ENCODE measurements at places on chromosomes 13 and 19.

GRCh38 chr13:45120967-45121831 is 889 bp downstream of the GTF2F2 start:
- no peak for DNase-seq

DNA sequence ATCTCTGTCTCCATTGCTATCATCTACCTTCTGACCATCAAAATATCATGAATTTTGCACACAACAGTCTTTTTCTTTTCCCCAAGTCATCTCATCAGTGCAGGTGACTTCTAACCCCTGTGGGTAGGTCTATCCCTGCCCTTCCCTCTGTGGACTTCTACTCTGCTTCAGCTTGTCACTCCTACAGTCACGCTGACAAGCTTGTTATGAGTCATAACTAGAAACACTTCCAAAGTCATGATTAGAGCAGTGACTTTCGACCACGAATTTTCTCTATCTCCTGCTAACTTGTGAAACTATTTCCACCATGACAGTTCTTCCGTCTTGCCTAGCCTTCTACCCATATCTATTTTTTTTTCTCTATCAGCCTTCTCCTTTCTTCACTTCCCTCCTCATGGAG is 343.7 kb upstream of the ARGLU1 start:
- no peak for DNase-seq

GRCh38 chr19:16945762-16946465 is 57.1 kb downstream of the F2RL3 start:
- DNase-seq = no peak

DNA sequence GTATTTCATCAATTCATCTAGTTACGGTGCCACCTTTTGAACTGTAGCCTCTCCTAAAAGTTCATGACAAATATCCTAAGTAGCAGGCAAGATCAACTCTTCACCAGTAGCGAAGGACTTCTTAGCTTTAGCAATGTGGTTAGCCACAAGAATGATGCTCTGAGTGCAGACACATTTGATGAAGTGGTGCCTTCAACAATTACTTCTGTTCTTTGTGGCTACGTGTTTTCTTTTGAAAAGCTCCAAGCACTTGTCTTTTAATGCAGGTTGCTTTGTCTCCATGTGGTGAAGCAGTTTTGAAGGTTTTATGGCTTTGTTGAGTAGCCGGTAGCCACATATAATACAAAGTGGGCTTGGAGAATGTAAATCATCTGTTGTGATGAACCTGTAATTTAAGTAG is 194.7 kb downstream of the B3GLCT start:
- DNase-seq = no peak

DNA sequence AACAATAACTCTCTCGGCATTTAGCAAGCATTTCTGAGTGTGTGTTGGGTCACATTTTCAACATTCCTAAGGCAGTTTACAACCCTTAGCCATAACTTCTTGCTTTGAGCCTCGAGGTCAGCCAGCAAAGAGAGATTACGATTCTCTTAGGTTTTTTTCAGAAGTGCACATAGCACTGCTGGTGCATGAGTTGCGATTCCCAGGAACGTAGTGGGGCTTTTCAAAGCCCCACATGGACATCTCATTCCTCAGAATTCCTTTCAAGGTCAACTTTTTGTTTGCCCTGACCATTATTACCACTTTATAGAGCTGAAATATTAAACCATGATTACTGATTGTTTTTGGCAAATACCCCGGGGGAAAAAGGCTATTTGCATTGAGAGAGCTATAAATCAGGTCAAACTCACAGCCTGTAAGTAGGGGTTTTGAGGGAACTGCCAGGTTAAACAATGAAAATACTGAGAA is 705.3 kb downstream of the GPC5 start:
- no peak for DNase-seq

DNA sequence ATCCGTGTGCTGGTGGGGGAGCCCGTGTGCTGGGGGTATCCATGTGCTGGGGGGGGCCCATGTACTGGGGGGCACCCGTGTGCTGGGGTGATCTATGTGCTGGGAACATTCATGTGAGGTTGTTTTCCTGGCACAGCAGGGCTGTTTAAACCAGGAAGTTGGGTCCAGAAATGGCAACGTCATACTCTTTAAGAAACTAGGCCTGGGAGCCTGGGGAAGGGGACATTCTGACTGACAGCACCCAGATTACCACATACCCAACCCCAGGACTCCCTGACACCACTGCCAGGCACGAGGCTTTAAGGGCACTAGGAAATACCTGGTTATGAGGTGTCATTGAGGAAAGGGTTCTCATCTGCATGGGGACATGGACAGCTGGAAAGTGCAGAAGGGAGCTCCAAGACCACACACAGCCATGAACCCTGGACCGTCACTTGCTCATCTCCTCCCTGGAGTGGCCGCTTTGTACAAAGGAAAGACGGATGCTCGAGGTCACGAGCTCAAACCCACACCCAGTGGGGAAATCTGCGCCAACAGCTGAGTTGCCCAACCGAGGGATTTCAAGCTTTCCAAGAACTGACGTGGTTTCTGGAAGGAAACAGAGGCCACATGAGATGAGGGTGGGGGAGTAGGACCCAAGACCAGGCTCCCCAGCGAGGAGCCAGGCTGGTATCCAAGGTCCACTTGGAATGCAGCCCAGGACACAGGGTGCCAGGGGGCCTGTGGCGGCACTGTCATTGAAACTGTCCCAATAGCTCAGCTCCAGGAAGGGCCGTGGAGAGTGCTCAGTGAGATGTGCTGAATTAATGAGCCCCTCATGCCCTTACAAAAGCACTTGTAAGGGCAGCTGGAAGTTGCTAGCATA is 40.9 kb downstream of the RAB20 start:
- no peak for DNase-seq

GRCh38 chr13:46100191-46100815 is 4.5 kb downstream of the CPB2 start:
- DNase-seq = no peak

GRCh38 chr13:28318496-28318895 is 176.4 kb downstream of the FLT1 start:
- no peak for DNase-seq

- DNase-seq = no peak
These were observed 31.1 kb upstream of the ATP12A start for GRCh38 chr13:24648983-24649687.

DNA sequence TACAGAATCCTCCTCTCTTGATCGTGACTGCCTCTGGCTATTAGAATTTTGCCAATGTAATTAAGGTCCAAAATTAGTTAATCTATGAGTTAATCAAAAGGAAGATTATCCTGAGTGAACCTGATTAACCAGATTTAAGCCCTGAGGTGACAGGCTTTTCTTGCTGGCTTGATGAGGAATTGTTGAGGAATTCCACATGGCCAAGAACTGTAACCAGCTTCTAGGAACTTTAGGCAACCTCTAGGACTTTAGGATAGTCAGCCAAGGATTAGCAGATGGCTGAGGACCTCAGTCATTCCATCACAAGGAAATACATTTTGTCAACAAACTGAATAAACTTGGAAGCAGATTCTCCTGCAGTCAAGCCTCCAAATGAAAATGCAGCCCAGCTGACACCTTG is 84.8 kb downstream of the STOML3 start:
- DNase-seq = no peak

- DNase-seq = no peak
These were observed 18.3 kb upstream of the ENOX1 start for GRCh38 chr13:43805071-43805468.

DNA sequence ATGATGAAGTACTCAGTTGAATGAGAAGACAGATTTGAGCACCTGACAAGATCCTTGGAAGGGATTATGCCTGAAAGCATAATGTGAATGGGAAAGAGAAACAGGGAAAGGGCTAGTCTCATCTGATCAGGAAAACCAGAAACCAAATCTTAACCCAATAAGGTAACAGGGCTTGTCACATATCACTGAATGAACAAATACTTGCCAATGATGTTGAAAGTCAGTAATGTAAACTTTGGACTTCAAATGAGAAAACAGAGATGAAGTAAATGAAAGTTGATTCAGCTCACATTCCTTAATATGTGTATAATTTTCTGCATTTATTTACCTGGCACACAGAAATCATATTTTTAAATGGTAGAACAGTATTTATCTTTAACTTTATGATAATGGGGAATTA is 480.0 kb downstream of the KCTD12 start:
- DNase-seq = no peak

- no peak for DNase-seq
These were observed 94.3 kb downstream of the INSR start for GRCh38 chr19:7199613-7200533.

DNA sequence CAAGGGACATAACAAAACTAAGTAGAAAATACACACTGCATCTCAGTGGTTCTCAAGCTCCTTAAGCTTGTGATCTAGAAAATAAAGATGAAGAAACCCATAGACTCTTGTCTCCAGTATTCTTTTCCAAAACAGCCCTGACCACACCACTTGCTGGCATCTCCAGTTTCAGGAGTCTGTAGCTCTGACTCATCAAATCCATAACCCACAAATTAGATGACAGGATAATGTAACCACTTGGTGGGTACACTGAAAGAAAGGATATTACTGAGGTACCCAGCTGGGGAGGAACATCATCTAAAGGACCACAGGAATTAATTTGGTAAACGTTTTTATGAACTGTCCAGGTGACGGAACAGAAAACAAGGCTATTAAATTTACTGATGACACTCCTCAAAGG is 214.7 kb downstream of the VWA8 start:
- no peak for DNase-seq

DNA sequence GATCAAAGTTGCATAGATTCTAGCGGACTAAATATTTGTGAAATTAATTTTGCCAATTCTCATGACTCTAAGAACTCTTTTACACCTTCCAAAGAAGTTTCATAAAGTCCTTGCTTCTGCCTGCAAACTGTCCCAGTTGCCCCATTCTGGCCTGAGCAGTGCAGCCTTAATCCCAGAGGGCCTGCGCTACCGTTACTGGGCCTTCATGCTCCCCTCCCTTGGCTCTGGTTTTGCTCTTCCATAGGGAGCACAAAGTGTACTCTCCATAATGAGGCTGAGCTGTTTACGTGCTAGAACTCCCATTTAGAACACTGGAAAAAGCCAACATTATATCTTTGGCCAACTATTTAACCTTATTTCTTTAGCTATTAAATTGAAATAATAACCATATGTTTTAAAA is 2.1 kb downstream of the MTIF3 start:
- DNase-seq = no peak

DNA sequence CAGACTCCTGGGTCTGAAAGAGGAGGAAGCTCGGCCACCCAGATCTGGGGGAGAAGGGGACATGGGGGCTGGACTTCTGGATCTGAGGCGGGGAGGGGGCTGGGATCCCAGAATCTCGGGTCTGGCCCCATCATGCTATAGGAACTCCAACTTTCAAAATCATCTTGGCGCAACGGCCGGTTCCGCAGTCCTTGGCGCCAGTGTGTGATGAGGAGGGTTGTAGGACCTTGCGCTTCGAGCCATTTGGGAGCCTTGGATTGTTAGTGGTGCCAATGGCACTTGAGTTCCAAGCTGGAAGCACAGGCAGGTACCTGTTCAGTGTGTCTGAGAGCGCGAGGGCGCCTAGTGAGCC is 324 bp downstream of the RUVBL2 start:
- no peak for DNase-seq

GRCh38 chr13:97189928-97190327 is 32.2 kb upstream of the MBNL2 start:
- no peak for DNase-seq

DNA sequence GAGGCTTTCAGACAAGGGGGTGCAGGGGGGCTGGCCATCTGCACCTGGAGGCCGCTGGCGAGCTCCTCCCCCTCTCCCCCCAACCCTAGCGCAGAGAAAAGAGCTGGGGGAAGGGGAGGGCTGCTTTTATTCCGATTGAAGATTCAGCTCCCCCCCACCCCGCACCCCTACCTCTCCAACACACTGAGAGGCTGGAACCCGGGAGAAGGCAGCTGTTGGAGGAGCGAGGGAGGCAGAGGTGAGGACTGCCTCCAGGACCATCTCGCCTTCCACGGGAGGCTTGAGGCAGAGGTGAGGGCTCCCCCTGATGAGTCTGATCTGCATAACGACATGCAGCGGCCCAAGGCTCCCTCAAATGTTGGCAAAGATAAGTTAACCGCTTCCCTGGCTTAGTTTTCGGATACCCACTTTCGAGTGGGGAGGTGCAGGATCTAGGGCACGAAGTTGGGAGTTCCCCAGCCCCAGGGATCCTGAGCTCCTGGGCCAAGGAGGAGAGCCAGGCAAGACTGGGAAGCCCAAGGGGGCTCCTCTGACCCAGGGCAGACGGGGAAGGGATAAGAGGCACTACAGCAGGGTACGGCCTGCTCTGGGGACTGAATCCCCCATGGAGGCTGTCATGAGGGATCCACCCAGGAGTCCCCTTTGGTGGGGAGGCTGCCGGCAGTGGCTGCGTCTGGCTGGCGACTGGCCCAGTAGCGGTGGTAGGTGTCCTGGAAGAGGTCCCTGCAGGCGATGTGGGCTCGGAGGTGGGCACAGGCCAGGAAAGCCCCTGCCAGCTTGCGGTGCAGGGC is 1.2 kb upstream of the NUMBL start:
- no peak for DNase-seq

- peak; percentile 87 for DNase-seq
These were observed at the start of gene MAST3 for GRCh38 chr19:18097217-18097992. TSS of gene MAST3 (plus strand) at chr19:18097778. CDS start at chr19:18097793, 15 bp downstream.

GRCh38 chr19:50427997-50428425 is 4.7 kb upstream of the MYBPC2 start:
- no peak for DNase-seq

- no peak for DNase-seq
These were observed at the start of gene SEMA6B for GRCh38 chr19:4559569-4559968. TSS of gene SEMA6B (minus strand) at chr19:4559684. CDS start at chr19:4558457, 1,227 bp downstream.

GRCh38 chr13:34589581-34589980 is 352.5 kb upstream of the NBEA start:
- no peak for DNase-seq

DNA sequence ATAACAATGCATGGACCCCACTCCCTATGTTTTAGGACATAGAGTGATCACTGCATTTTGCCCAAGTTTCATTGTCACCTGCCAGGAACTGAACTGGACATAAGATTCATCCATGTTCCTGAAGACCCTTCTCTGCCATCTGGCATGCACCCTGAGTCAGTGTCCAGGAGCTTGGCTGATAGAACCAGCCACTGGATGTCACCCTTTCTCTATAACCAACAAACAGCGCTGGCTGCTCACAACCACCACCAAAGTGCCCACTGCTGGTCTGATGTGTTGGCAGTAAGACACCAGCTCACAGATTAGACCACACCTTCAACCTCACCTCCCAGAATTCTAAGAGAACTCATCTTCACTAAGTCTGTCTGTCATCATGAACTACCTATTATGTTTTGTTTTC is 333.4 kb downstream of the ITGBL1 start:
- no peak for DNase-seq

DNA sequence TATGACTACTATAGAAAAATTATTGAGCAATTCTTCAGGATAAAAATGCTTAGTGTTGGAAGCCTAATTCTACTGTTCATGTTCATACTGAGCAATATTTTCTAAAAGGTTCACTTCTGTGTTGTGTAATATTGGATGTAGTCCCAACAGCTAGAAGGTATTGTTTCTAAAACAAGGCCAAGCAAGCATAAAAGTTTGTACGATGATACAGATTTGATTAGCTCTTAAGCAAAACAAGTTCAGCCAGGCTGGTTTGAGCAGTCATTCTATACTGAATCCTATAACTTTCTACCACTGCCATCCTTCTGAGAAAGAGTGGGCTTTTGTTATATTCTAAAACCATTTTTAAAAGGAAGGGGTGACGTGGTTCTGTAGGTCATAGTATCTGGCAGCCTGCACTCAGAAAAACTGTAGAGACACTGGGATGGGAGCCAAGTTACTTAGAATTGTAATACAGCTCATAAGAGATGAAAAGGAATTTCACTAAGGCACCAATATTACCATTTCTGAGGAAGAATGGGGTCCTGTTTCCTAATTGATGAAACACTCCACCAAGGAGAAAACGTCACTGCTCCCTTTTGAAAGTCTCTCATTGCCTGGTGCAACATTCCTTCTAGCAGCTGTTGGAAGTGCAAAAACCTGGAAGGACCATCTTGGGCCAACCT is 275.0 kb upstream of the DACH1 start:
- DNase-seq = no peak

- DNase-seq = no peak
These were observed 13.4 kb downstream of the OLFM4 start for GRCh38 chr13:53041968-53042516.

Data from activated T-helper 1 cell treated with anti-CD3 and anti-CD28 coated beads, Interleukin-2, amount 50 U/mL, for 16 hours (primary cell).